Activated CD4-positive, alpha-beta T cell treated with anti-CD3 and anti-CD28 coated beads, Interleukin-2, amount 50 U/mL, for 1 hour (primary cell): ENCODE measurements at places on chromosomes 16 and 17.

DNA sequence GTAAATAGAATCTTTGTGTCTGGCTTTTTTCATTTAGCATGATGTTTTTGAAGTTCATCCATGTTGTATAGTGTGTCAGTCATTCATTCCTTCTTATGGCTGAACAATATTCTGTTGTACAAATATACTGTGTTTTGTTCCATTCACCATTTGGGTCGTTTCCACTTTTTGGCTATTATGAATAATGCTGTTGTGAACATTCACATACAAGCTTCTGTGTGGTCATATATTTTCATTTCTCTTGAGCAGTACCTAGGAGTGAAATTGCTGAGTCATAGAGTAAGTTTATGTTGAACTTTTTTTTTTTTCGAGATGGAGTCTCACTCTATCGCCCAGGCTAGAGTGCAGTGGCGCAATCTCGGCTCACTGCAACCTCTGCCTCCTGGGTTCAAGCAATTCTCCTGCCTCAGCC is 32.3 kb upstream of the TAOK1 start:
- no peak for DNase-seq

DNA sequence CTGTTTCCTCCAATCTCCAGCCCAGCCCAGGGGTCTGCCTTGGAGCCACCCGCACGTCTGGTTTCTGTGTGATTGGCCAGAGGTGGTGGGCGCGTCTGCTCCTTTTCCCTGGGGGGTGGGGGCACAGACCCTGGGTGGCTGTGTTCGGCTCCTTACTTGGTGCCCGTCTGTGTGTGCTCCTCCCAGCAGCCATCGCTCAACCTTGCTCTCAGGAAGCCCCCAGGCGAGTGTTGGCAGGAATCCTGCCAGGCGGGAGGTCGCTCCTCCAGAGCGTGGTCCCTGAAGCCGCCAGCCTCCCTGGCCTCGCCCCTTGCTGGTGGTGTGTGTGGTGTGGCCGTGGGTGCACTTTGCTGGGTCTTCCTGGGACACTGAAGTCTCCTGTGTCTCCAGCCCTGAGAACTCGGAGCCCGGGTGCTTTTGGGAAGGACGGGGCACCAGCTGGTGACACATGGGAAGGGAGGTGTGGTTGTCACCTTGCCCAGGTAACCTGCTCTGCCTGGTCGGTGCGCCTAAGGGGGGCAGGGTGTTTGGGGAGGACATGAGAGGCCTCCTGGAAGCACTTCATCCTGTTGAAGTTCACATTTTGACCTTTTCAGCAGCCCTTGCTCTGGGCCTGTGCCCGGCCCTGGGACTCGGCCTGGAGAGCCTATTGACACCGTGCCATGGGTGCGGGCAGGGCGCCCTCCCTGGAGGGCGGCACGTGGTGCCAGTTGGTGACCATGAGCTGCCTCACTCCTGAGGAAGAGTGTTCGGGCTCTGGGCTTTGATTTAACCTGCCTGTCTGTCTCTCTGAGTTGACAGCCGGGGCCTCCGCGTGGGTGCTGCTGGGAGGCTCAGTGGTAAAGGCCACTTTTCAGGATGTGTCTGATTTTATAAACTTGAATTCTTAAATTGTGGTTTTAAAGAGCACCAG is 49.0 kb upstream of the ZNF750 start:
- no peak for DNase-seq

- peak; percentile 25 for DNase-seq
Observed at GRCh38 chr17:2192367-2193057, 111.1 kb downstream of the SMG6 start.

DNA sequence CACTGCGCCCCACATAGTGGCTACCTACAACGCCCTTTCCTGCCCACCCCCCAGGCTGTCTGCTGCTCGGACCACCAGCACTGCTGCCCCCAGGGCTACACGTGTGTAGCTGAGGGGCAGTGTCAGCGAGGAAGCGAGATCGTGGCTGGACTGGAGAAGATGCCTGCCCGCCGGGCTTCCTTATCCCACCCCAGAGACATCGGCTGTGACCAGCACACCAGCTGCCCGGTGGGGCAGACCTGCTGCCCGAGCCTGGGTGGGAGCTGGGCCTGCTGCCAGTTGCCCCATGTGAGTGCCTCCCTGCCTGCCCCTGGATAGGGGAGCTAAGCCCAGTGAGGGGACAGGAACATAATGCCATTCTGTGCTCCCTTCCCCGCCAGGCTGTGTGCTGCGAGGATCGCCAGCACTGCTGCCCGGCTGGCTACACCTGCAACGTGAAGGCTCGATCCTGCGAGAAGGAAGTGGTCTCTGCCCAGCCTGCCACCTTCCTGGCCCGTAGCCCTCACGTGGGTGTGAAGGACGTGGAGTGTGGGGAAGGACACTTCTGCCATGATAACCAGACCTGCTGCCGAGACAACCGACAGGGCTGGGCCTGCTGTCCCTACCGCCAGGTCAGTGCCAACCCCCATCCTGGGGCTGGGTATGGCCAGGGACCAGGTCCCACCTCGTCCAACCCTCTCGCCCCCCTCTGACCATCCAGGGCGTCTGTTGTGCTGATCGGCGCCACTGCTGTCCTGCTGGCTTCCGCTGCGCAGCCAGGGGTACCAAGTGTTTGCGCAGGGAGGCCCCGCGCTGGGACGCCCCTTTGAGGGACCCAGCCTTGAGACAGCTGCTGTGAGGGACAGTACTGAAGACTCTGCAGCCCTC is 7.1 kb downstream of the GRN start:
- no peak for DNase-seq

DNA sequence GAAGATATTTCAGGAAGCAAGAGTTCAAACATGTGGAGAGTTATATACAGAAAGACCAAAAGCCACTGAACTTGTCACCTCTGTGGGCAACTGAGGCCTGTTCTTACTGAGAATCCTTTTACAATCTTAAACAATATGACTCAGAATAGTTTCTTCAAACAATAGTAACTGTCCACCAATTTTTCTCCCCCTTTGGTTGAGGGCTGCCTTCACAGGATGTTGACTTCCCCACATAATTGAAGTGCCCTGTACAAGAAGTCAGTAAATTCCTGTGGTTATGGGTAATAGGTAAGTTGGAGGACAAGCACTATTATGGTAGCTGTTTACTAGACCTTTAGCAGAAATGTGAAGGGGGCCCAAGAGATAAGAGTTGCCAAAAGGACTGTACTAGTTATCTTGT is 215.8 kb downstream of the CDH8 start:
- no peak for DNase-seq

DNA sequence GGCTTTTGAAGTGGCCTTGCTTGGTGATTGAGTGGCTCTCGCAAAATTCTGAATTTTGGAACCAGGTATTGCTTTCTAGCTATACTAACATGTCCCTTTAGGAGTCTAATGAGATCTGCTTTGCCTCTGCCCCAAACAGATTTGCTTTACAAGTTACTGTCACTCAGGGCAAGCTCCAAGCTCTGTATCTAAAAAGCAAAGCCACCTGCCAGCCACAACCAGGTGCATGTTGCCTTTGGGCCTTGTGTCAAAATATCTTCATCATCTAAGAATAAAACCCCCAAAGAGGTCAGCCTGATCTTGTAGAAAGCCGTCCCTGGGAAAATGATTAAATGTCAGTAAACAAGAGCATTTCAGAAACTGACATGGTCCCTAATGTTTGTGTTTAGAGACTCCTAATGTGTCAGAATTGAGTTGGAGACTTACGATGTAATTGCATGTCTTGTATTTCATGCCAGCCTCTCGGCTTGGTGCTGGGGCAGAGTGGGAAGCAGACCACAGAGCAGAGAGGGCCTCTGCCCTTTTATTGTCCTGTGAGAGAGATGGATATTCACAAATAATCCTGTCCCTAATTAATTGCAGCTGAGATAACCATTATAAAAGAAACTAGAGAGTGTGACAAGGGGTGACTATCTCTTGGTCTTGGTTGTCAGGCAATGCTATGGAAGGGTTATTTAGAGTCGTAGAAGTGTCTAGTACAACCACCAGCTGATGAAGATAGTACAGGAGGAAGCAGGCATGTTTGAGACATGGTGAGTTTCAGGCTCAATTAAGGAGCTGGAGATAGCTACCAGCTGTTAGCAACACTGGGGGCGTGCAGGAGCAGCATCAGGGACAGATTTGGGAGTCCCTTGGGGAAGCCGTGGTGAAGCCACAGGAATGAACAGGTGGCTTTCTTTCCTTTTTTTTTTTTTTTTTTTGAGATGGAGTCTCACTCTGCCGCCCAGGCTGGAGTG is 90.7 kb downstream of the PITPNC1 start:
- DNase-seq, result no peak

- no peak for DNase-seq
Observed at GRCh38 chr16:90023078-90023447, 3.8 kb upstream of the DBNDD1 start.
